ENCODE measurements at places on chromosomes 3 and 15.

GRCh38 chr3:142095841-142096240 lies 53.5 kb downstream of the TFDP2 start:
- DNase-seq, result no peak

DNA sequence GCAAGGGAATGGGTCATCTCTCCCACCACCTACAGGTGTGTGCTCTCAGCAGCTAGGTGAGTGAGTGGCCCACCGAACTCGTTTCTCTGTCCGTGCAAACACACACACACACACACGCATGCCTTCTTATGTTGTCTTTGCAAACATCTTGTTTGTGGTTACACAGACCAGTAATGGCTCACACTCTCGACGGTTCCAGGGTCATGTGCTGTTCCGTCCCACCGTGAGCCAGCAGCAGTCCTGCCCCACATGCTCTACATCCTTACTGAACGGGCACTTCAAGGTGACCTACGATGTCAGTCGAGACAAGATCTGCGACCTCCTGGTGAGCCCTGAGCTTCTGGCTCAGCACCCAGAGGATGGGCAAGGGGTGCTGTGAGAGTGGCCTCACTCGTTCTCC lies 4.3 kb downstream of the ITIH1 start:
- DNase-seq, result no peak

DNA sequence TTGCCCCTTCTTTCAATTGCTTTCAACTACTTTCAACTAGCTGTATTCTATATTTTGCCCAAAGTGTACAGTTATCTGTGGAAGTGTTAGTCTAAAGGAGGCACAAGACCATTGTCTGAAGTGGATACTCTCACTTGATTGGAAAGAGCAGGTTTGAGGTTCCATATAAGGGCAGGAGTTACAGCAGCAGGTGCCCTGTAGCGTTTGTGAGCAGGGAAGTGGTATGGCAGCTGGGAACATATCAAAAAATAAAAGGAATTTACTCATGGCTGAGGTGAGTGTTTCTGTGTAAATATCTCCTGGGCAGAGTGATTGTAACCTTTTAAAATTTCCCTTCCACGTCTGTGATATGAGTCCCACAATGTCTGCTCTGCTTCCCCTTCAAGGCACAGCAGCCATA lies 38.5 kb upstream of the DNAJC13 start:
- no peak for DNase-seq

GRCh38 chr15:67022587-67023105 lies 42.8 kb upstream of the SMAD3 start:
- no peak for DNase-seq

DNA sequence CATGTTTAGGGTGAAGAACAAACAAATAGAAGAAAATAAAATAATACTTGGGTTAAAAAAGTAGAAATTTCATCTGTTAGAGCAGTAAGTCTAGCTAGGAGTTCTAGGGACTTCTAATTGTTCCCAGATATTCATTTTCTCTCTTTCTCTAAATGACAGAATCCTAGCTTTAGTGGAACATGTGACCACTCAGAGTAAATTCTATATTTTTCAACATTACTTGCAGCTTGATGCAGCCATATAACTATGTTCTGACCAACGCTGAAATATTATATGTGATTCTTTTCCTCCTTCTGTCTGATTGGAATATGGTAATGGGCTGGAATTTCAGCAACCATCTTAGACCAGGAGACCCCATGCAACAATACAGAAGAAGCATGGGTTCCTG lies 8.1 kb downstream of the PTX3 start:
- no peak for DNase-seq

DNA sequence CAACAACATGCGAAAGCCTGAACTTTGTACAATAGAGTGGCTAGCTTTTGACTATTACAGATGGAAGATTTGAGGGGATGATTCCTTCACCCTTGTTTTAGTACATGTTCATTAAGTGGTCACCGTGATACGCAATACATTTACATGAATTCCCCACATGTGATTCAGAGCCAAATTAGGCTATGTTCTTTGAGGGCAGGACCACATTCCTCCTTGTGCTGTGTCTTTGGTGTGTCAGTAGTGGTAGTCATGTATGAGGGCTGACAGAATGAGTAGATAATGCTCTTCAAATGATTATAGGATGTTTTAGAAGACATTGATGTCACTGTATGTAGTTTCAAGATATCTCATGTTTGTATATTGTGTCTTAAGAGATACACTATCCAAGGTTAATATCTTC lies 12.1 kb downstream of the PTPRG start:
- no peak for DNase-seq

DNA sequence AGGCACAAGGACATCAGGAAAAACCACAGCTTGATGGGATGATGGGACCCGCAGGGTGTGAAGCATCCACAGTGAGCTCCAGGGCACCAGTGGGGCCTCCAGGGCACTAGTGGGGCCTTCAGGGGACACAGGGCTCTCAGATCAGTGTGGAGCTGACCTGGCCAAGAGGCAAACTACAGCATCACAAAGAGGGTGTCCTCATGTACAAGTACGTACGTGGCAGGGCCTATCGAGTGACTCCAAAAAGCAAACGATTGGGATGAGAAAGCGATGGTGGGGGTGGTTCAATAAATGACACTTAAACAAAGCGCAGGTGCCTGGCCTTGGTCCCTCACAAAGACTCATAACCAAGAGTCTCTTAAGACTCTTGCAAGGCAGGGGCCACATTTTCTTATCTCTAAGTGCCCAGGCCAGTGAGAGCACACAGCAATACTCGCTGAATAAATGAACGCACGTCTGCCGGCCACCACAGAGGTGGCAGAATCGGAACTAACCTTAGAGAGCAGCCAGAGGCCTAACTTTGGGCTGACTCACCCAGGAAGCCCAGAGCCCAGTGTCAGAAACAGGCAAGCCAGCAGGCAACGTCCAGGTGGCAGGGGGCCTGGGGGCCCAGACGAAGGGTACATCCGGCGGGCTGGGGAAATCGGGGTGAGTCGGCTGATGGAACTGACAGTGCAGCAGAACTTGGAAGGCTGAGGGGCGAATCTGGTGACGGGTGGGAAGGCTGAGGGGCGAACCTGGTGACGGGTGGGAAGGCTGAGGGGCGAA lies 8.7 kb downstream of the PCSK6 start:
- DNase-seq, result no peak

GRCh38 chr3:187725224-187725623 lies 20.0 kb downstream of the BCL6 start:
- no peak for DNase-seq

- DNase-seq, result no peak
These were observed 28.3 kb downstream of the SUCNR1 start for GRCh38 chr3:151901644-151902285.

GRCh38 chr15:24954783-24955530 lies at the start of the genes SNRPN and SNURF:
TSS of gene SNRPN (plus strand) at chr15:24954987. CDS start at chr15:24974454, 19,467 bp downstream.
TSS of gene SNURF (plus strand) at chr15:24954987. CDS start at chr15:24955049, 62 bp downstream.
- DNase-seq, result peak; percentile 65

GRCh38 chr15:70171256-70171886 lies 73.7 kb upstream of the TLE3 start:
- DNase-seq, result no peak

GRCh38 chr3:47098910-47099309 lies 65.0 kb downstream of the SETD2 start:
- no peak for DNase-seq

- no peak for DNase-seq
These were observed 167.2 kb downstream of the CNTN3 start for GRCh38 chr3:74447221-74447620.

DNA sequence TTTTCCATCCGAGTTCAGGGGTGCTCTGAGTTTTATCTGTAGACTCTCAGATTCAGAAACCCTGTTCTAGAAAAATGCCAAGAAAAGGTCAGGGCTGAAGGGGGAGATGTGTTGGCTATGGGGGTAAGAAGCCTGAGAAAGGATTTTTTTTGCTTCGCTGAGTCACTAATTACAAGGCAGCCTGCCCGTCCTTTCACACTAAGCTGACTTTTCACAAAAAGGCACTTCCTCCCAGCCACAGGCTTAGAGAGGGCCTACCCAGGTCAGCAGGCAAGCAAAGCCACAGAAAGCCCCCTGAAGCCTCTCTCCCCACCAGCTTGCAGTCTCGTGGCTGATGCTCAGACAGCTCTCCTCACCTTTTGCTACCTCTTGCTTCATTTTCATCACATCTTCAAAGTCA lies 192.6 kb upstream of the PRICKLE2 start:
- DNase-seq, result no peak

GRCh38 chr3:48507256-48508061 lies 3.5 kb upstream of the SHISA5 start:
- no peak for DNase-seq

GRCh38 chr3:194117104-194117845 lies 18.7 kb upstream of the HES1 start:
- no peak for DNase-seq

DNA sequence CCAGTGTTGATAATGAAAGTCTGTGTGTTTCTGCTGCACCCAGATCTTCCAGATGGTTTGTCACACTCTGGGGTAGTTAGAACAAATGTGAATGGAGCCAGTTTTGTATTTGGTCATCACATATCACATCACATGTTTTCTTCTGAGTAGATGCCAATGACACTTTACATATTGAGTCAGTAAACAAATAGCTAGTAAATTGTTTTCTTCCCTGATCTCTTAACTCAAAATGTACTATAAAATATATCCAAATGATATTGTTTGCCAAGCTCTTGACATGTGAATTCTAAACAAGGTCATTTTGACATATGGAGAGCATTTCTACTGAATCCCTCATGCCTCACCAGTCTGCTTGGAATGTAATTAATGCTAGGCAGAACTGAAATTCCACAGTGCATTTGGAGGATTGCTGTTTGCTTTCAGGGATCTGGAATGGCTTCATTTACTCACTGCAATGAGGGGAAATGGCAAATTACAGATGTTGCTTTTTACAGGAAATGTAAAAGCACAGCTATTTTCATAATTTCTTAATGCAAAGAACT lies 45.0 kb downstream of the PDHB start:
- peak; percentile 96 for DNase-seq

DNA sequence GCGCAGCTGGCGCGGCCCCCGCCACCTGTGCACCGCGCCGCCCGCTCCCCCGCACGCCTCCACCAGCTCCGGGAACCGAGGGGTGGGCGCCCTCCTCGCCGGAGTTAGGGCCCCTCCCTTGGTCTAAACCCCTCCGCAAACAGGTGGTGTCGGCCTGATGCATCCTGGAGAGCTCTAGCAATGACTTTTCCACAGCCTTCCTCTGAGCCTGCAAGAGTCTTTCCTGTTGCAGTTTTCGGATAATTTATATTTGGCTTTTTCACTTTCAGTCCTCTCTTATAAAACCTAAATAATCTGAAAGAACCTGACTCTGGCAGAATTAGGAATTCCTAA lies 334 bp upstream of the IGSF11 start:
- no peak for DNase-seq

- DNase-seq, result no peak
These were observed 14.7 kb downstream of the RAB6B start for GRCh38 chr3:133880886-133881455.

DNA sequence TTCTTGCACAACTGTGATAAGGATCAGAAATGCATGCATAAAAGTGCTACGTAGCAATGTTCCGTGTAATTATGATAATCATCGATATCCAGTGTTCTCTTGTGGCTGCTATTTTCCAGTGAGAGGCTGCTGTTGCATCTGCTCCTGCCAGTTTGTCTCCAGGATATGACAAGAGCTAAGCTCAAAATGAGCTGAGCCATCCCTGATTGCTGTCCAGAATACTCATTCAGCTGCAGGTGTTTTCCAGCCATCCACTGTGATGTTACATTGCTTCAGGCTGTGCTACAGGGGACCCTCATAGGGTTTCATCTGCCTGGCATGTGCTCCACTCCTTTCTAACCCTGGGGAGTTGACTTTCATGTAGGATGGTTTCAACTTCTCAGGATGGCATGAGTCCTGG lies 976.0 kb downstream of the ROBO1 start:
- DNase-seq, result no peak

GRCh38 chr15:85031086-85031943 lies 49.7 kb downstream of the PDE8A start:
- no peak for DNase-seq

GRCh38 chr3:104916971-104917370 lies 449.7 kb upstream of the ALCAM start:
- DNase-seq, result no peak

DNA sequence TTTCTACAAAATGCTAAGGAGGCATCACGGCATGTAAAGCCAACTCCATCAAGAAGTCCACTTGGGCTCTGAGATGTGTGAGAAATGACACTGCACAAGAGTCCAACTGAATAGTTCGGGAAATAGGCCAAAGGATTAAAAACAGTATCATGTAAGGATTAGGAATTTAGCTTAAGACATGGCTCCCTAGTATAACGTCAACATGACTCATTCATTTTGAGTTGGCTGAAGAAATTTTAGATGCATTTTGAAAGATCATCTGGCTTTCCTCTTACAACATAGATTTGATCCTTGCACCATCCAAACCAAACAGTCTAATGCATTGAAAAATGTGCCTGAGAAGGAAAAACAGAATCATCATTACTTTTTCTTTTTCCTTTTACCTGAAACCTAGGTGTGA lies 109.3 kb upstream of the MME start:
- DNase-seq, result no peak

DNA sequence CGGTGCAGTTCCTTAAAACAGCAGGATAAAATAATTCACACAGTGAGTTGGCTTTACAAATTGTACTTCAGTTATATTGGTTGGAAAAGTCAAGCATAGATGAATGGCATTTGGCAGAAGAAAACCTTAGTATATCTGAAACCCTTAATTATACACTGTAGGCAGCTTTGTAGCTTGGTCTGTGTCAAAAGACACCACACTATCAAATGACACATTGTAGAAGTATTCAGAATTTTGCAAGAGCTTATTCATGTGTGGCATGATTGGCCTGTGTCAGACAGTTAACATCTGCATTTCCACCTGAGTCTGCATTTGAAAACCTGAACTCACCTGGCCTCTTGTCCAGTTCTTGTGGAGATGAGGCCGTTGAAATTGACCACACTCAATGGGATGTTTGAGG lies 13.8 kb downstream of the TMEM266 start:
- DNase-seq, result no peak

GRCh38 chr3:187286467-187287059 lies 5.0 kb downstream of the MASP1 start:
- no peak for DNase-seq

DNA sequence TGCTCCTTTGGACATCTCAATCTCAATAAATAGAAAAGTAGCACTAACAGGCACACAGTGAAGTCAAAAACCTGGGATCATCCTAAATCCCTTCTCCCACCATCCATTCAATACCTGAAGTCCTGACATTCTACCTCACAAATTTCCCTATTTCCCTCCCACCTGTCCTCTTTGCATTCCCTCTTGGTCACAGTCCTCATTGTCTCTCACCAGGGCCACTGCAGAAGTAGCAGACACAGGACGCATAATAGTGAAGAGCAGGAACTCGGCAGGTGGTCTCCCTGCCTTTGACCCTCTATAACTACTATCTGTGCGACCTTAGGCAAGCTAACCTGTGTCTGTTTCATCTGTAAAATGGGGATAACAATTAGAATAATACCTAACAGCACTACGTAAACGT lies 2.3 kb downstream of the THOC7 start:
- no peak for DNase-seq

DNA sequence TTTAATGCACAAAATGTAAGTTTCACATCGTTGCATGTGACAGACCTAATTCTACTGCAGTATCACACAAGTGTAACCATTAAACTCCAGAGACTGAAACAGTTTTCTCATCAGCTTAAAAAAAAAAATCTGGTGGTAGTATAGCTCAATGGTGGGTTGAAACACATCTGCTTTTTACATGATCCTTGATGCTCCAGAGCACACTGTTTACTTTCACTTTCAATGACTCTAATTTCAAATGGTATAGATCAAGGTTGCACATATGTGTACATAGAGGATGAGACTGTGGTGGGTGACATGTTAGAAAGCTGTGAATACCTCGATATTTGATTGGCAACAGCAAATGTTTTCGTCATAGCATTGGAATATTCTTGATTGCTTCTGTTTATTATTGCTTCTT lies 22.4 kb downstream of the MCTP2 start:
- DNase-seq, result no peak

GRCh38 chr3:13501521-13501920 lies 21.4 kb downstream of the HDAC11 start:
- DNase-seq, result no peak

All from globus pallidus (tissue), 1 donor.